ENCODE measurements at places on chromosomes 5 and 9.

DNA sequence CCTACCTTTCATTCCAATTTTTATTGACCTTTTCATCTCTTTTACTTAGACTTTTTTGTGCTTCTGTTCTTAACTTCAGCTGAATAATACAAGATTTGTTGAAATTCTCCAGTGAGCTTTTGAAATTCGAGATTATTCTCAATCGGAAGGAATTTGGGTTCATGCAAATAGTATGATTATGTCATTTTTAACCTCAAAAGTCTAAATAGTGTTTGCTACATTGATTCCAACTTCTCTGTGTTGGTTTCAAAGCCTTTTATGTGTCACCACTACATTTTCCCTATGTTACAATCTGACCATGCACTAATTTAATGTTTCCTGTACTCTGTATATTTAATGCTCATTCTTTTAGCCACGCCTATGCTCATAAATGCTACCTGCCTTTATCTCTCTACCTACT, 44.1 kb downstream of the VPS13A start:
- no peak for DNase-seq

DNA sequence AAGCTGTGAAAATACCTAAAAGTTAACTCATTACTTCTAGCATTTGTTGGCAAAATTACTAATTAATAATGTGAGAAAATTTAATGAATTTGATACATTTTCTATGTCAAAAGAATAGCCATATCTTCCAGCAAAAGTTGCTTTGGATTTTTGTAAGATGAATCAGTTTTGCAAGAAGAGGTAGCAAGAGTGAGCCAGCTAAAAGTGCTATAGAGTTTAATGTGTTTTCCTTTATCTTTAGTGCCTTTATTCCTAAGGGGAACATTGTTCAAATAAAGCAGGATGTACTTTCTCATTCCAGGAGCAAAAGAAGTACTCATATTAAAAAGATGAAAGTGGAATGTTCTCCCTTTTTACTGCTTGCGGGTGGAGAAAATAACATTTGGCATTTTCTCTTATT, 622.2 kb downstream of the ANXA1 start:
- DNase-seq = no peak

DNA sequence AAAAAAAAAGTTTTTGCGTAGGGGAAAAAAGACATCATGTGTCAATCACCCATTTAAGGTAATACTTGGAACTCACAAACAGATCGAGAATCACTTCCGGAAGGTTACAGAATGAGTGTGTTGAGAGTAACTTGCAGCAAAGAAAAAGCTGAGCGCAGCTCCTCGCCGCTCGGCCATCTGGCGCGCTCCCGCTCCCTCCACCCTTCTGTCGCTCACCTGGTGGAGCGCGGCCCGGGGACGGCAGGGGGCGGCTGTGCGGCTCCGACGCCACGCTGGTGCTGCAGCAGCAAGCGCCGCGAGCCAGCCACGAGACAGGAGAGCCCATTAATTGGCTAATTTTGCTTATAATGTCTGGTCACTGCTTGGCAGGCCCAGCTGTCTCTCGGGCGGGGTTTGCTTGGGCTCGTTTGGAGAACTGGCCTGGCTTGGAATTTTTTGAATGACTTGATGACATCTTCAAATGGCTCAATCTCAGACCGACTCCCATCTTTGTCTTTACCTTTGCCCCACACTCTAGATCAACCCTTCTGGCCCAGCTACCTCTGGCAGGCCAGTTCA, 601.8 kb downstream of the CCDC171 start:
- no peak for DNase-seq

DNA sequence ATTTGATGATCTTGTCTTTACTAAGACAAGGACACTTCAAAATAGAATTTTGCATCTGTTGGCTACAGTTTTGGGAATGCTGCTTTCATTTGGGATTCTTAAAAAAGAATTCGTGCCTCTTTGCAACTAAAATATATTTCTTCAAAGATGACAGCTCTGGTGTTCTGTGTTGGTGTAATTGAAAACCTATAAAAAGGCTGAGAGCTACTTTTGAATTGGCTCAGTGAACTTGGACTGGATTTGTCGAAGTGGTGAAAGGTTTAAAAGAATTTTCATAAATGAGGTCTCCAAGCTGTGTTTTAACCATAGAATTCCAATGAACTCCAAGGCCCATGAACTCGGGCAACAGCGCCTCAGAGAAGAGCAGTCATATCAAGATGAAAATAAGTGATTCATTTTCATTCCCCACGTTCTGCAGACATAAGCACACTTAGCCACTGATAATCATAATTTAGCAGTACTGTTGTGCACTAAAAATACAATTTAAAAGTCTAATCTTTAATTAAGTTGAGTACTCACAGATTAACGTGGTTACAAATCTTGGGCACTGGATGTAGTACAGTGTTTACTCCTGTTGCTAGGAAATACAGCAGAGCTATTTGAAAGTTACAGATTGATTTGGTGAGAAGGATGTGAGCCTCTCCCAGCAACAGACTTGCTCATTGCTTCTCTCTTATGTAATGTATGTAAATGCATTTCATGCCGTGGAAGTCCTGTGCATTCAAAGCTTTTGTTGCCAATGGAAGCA, 10.9 kb downstream of the SNCAIP start:
- no peak for DNase-seq
